ENCODE measurements at places on chromosomes 2 and 18.

DNA sequence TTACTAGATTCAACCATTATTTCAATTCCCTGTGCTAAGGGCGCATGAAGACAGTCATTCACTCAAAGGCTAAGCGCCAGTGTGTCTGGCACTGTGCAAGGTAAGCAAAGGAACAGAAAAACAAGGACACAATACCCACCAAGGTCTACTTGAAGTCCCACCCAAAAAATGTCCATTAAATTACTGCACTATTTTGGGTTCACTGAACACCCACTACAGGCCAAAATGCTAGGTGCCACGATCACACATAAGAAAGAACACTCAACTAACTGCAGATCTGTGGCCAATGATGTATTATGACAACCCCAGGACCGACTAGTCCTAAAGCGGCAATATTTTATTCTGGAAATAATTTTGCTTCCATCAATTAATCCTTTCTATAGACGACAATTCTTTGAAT, 1.8 kb downstream of the TMEM131 start:
- no peak for DNase-seq

DNA sequence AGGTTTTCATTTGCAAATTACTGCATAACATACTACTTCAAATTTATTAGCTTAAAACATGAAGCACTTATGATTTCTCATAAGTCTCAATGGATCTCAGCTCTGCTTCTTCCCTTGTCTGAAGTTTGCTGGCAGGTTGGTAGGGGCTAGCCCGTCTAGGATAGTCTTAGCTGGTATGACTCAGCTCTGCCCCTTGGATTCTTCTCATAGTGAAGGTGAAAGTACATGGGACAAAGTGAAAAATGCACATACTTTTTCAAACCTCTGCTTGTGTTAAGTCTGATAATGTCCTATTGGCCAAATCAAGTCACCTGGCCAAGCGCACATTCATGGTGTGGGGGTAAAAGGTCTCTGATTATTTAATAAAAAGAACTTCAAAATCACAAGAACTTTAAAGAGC, 184.8 kb upstream of the VWC2L start:
- no peak for DNase-seq

- no peak for DNase-seq
These were observed 18.8 kb downstream of the FZD5 start for GRCh38 chr2:207750876-207751275.

- DNase-seq, result no peak
These were observed 135.6 kb upstream of the ALKAL2 start for GRCh38 chr2:423479-423878.

- no peak for DNase-seq
These were observed 17.1 kb downstream of the PSD4 start for GRCh38 chr2:113190871-113191270.

GRCh38 chr2:32884346-32884745, 62.4 kb upstream of the LTBP1 start:
- no peak for DNase-seq

DNA sequence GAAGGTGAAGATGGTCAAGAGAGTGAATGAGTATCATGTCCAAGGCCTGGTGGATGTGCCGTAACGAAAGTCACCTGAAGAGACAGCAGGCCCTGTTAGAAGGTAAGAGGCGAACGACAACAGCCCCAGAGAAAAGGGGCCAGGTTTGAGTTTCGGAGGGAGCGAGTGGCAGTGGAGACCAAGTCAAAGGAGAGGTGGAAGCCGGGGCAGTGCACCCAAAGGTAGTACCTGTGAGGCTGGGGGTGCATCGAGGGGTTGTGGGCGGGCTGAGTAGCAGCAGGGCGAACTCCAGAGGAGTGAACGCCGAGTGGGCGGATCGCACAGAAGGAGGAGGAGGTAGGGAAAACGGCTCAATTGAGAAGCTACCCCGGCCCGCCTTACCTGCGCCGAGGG, 358 bp downstream of the USP37 start:
- DNase-seq, result no peak

GRCh38 chr2:168346725-168347477, 99.5 kb upstream of the STK39 start:
- DNase-seq, result no peak

GRCh38 chr18:46174342-46175041, 70.3 kb downstream of the HAUS1 start:
- DNase-seq, result no peak

DNA sequence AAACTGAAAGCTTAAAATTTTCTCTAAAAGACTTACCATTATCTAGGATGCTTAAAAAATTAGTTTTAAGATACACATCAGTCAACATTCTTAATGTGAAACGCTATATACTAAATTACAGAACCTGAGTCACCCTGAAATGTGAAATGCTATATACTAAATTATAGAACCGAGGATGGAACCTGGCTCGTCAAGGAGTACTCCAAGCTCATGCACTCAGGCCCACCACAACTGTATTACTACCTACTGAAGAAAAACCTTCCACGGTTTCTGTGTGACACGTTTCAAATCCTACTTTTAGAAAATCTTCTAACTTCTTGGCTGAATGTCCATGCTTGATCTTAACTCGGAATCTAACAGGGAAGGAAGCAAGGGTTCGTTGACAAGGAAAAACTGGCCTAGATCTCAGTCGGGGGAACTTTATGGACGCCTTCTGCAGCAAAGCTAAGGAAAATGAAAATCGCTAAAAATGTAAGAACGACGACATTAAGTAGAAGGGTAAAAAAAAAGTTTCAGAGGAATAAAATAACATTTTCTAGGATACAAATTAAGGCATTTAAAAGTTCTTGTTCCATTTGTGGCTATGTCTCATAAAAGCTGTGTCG, 1.4 kb downstream of the PRKD3 start:
- DNase-seq, result no peak

- no peak for DNase-seq
These were observed 321.0 kb upstream of the HS6ST1 start for GRCh38 chr2:128639693-128640092.

GRCh38 chr18:23094411-23095190, 40.7 kb upstream of the CABLES1 start:
- DNase-seq, result no peak

DNA sequence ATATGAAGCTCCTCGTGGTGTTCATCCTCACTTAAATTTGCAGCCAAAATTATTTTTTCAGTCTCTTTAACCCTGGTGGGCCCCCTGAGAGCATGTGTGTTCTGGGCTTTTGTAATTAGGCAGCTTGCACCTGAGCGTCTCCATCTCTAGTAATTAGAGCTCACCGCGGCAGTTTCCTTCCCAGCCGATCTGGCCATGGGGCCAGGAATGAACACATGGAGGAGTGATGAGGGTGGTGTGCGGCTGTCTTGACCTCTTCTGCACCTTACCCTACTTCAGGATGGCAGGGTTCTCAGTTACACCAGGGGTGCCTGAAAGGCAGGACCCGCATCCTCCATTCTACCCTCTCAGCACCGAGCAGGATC, 98.5 kb downstream of the AFF3 start:
- DNase-seq, result no peak

DNA sequence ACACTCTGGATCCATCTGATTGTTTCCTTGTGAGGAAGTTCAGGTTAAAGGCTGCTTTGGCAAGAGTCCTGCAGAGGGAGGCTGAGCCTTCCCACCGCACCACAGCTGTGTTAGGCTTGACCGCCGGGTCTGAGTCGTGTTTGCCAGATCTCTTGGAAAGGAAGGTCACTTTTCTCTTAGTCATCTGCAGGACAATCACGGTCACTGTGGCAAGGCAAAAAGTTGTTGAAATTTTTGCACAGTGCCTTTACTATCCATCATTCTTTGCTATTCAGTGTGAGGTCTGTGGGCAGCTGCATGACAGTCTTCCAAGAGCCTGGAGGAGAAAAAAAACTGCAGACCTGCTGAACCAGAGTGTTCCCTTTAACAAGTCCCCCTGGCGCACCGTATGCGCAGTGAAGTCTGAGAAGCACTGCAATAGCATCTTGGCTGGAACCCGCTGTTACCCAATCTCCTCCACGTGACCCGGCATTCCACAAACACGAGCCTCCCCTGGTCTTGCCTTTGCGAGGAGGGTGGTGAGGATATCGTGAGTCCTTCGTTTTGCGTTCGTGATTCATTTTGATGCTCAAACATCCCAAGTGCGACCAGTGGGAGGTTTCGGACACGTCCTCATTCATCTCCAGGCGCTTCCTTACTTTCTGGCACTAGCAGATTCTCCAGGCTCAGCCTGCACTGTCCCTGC, 23.0 kb downstream of the BIN1 start:
- DNase-seq, result peak; percentile 81

- no peak for DNase-seq
These were observed 312.3 kb downstream of the PRKCE start for GRCh38 chr2:45963816-45964215.

DNA sequence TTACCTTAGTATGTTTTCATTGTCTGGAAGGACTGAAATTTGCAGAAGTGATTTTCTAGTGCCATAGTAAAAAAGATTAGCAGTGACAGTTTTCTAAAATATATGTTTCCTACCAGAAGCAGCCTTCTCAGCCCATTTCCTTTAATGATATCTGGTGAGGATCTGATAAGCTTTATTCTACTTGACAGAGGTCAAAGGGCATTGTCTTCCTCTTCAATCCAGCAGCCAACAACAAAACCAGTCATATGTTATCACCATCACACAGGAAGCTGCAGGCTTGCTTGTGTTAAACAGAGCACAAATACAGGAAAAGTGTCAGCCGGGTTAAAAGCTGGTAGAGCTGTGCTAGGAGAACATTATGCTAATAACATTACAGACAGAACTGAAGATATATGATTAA, 35.6 kb upstream of the ZSWIM2 start:
- no peak for DNase-seq

GRCh38 chr2:86468162-86469033, 27.2 kb downstream of the KDM3A start:
- no peak for DNase-seq

DNA sequence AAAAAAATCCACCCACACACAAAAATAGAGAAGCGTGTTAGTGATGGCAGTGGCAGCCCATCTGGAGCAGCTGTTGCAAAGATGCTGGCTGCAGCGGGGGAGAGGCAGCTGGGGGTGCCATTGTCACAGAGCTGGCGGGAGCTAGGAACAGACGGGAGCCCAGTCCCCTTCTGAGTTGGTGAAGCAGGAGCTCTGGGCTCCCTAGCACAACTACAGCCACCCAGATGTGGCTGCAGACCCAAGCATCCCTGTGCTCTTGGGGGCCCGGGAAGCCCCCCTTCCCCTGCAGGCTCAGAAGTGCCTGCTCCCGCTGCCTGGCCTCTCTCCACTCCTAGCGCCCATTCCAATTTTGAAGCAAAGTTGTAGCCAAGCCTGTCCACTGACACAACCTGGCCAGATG, 366.6 kb upstream of the MC4R start:
- no peak for DNase-seq

DNA sequence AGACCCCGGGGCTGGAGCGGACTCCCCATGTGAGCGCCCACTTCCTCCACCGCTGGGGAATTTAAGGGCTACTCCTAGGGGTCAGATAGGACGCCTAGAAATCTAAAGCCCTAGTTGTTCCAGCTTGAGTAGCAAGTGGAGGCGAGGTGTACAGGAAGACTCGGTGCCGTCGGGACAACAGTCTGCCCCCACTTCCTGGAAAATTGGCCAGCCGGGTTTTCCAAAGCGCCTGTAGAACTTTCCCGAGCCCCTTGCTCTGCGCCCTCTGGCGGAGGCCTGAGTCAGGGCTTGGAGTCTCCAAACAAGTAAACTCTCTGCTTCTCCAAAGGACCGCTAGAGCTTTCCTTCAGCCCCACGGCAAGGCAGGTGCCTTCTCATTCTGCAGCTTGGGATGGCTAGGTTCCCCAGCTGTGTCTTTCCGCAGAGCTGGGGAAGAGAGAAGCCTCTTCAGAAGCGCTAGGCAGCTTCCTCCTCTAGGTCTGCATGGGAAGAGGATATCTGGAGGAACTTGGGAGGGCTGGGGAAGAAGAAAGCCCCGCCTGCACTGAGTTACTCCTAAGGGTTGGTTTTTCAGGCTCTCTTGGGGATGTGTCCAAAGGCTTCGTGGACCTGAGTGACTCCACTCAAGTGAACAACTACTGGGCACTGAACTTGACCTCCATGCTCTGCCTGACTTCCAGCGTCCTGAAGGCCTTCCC, 681 bp downstream of the SPR start:
- peak; percentile 43 for DNase-seq

DNA sequence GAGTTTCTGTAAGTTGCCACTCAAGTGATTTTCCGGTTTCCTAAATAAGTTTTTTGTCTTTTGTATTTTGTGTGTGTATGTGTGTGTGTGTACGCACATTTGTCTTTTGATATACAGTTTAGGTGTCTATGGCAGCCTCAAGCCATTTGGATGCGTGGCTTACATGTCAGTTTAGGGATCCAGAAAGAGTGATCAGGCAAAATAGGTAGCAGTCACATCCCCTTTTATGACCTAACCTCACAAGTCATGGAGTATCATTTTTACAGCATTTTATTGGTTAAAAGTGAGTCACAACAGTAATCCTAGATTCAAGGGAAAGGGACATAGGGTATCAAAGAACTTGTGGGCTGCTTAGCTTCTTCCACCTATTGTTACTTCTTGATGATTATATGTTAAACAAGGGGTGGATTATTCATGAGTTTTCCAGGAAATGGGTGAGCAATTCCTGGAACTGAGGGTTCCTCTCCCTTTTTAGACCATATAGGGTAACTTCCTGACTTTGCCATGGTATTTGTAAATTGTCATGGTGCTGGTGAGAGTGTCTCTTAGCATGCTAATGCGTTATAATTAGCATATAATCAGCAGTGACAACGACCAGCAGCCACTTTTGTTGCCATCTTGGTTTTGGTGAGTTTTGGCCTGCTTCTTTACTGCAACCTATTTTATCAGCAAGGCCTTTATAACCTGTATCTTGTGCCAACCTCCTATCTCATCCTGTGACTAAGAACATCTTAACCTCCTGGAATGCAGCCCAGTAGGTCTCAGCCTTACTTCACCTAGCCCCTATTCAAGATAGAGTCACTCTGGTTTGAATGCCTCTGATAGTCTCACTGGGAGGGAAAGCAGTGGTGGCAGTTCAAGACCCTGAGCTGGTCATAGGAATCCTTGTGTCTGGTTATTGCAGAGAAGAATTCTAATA, 8.6 kb upstream of the SOCS6 start:
- DNase-seq, result no peak

GRCh38 chr2:100437751-100438150, 20.3 kb upstream of the CHST10 start:
- no peak for DNase-seq

DNA sequence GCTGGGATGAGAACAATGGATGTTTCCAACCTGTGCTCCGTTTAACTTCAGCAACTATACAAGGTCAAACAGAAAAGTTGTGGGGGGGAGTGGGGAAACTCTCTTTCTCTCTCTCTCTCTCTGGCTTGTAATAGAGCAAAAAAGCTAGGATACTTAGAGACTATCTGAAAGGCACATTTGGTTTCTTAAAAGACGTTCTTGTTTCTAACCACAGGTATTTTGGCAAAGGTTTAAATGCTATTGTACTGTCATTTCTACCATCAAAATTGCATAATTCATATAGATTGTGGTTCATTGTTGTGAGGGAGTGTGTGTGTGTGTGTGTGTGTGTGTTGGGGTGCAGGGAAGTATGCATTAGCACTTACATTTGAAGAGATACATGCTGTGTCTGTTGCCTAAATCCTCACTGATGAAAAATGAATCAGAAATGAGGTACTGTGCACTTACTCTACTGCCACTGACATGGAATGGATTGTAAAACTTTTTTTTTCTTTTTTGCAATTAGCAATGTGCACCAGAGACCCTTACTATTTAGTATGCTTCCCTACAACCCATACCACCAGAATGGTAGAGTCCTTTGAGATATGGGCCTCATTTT, 841.0 kb upstream of the PIK3C3 start:
- no peak for DNase-seq

- no peak for DNase-seq
These were observed 100.2 kb downstream of the DYNC1I2 start for GRCh38 chr2:171787333-171788072.

- no peak for DNase-seq
These were observed 74.3 kb upstream of the KYNU start for GRCh38 chr2:142803158-142803557.

- no peak for DNase-seq
These were observed 71.9 kb downstream of the SOX11 start for GRCh38 chr2:5764041-5764440.
